ENCODE measurements at places on chromosomes 2 and 18.

GRCh38 chr2:199955007-199955338, 318 bp downstream of the TYW5 start:
- H3K27ac ChIP-seq: peak overlapping the region; percentile 90
- peaks cover 12% of the 10 kb centered on the region for H3K36me3 ChIP-seq
- H3K4me1 ChIP-seq: peaks cover 20% of the 10 kb centered on the region
- peak; percentile 67 for DNase-seq

DNA sequence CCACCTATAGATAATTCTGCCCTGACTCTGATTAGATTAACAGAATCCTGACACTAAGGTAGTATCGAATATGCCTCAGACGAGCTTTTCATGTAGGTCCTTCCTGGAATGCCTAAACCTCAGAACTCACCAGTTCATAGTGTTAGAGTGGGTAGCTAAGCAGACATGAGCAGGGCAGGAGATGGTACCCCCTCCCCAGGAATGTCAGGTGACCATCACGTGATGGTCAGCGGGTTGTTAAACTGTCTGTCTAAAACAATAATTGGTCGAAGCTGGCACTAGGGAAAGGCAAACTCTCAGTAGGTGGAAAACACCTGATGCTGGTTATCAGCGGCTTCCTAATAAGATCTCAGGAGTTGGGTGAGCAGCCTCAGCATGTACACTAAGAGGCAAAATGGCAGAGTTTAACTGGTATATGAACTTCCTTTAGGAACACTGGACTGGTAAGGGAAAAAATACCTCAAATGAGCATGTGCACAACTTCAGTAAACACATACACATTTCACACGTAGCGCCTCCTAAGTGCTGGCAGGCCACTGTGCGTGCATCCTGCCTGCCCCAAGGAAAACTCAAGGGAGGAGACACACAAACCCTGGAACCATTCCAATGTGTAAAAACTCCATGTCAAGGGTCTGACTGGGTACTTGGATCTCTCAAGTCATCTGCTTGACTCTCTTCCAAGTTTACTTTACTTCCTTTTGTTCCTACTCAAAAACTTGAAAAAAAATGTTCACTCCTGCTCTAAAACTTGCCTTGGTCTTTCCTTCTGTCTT, 339.5 kb downstream of the GULP1 start:
- H3K4me1 ChIP-seq: peaks cover 20% of the 10 kb centered on the region
- H3K27ac ChIP-seq: no peak overlapping the region
- no peaks in the 10 kb centered on the region for H3K27me3 ChIP-seq
- H3K36me3 ChIP-seq: no peaks in the 10 kb centered on the region

DNA sequence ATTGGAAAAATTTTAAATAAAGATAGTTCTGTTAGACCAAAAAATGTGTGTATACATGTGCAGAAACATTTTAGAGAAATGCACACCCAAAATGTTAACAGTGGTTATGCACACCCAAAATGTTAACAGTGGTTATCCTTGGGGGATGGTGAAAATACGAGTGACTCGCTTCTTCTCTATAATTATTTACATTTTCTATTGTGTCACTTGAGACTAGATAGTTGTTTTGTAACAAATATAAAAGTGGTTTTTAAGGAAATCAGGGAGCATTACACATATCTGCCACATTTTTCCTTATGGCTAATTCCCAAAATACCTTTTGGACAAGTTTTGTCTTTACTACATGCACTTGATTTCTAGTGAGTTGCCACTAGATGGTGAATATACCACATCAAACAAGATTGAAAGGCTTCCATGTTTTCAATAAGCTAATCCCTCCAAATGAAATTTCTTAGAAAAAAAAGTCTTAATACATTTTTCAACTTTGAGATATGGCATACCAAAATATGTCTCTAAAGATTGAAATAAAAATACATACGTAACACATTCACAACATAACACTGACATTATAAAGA, 9.0 kb upstream of the HIBCH start:
- H3K27ac ChIP-seq: no peak overlapping the region
- no peak overlapping the region for H3K4me3 ChIP-seq
- no peaks in the 10 kb centered on the region for H3K4me1 ChIP-seq
- no peaks in the 10 kb centered on the region for H3K36me3 ChIP-seq
- peak; percentile 30 for DNase-seq
- no peaks in the 10 kb centered on the region for H3K27me3 ChIP-seq

GRCh38 chr2:178377046-178377445, 73.9 kb downstream of the PRKRA start:
- H3K4me3 ChIP-seq: no peak overlapping the region
- H3K27me3 ChIP-seq: no peaks in the 10 kb centered on the region
- no peaks in the 10 kb centered on the region for H3K4me1 ChIP-seq
- no peak overlapping the region for H3K27ac ChIP-seq
- 0 out of 2 replicates have a peak, but pooled peaks cover 2% of the 10 kb centered on the region for H3K36me3 ChIP-seq
- no peak for DNase-seq

DNA sequence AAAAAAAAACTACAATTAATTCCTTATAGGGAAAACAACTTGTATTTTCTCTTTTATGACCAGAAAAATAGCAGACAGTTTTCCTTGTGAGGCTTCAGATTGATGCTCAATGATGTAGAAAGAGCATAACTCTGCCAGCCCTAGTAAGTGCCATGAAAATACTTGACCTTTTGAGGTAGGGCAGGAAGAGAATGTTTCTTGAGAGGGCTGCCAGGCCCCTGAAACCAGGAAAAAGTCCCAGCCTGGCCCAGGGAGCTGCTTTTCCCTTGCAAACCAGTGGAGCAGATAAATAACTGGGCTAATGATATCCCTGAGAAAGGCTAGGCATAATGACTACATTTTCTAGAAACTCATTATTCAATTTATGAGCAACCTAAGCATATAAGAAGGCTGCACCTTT, 126.8 kb downstream of the SLC8A1 start:
- DNase-seq: no peak
- H3K4me3 ChIP-seq: no peak overlapping the region
- H3K27me3 ChIP-seq: no peaks in the 10 kb centered on the region
- H3K36me3 ChIP-seq: no peaks in the 10 kb centered on the region
- H3K27ac ChIP-seq: no peak overlapping the region
- H3K4me1 ChIP-seq: peaks cover 8% of the 10 kb centered on the region

DNA sequence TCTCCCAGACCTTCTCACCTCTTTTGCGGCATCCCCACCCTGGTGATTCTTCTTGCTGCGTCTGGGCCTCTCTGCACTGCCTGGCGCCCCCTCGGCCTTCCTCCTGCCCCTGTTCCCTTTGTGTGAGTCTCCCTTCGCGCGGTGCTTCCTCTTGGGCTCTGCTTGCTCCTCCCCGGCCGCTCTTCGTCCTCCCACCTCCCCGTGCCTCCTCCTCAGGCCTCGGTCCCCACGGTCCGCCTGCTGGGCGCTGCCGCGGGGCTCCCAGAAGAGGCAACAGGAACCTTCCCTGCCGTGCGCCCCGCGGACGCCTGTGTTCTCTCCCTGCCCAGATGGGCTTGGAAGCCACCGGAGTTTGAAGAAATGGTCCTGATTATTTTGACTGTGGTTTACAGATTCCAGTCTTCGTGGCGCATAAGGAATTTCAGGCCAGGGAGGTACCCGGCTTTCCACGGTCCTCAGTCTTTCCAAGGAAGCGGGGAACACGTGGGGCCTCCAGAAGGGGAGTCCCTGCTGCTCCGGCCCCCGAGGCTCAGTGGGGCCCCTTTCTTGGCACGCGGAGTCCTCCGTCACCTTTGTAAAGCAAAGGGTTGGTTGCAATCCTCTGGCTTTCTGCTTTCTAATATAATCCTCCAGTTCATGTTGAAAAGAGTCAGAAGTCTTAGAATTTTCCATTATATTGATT, 13.1 kb downstream of the RNU2-63P start:
- no peaks in the 10 kb centered on the region for H3K36me3 ChIP-seq
- H3K4me1 ChIP-seq: no peaks in the 10 kb centered on the region
- H3K27me3 ChIP-seq: no peaks in the 10 kb centered on the region
- no peak overlapping the region for H3K4me3 ChIP-seq

GRCh38 chr2:173898178-173898668, 67.0 kb downstream of the SP3 start:
- no peaks in the 10 kb centered on the region for H3K4me1 ChIP-seq
- no peak overlapping the region for H3K27ac ChIP-seq

GRCh38 chr18:14958701-14959100, 210.7 kb downstream of the ANKRD30B start:
- no peak overlapping the region for H3K27ac ChIP-seq
- no peaks in the 10 kb centered on the region for H3K36me3 ChIP-seq
- no peaks in the 10 kb centered on the region for H3K4me1 ChIP-seq
- DNase-seq: no peak
- no peaks in the 10 kb centered on the region for H3K27me3 ChIP-seq

GRCh38 chr2:133040170-133040569, 370.2 kb upstream of the LYPD1 start:
- H3K27me3 ChIP-seq: no peaks in the 10 kb centered on the region
- H3K36me3 ChIP-seq: no peaks in the 10 kb centered on the region
- H3K4me3 ChIP-seq: no peak overlapping the region
- H3K4me1 ChIP-seq: no peaks in the 10 kb centered on the region
- no peak overlapping the region for H3K27ac ChIP-seq

DNA sequence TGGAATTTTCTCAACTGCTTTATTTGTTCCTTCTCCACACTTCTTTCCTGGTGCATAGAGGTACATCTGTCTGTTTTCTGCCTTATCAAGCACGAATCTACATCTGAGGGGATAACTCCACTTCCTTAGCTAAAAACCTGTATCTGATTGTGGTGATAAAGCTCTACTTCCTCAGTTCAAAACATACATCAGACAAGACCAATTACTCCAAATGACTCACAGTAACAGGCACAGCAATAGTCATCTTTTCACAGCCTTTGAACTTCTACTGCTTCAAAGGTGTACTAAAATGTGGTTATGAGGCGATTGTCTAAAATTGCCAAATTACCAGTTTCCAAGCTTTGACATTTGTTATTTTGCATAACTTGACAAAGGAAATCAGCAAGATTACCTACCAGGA, 803.6 kb upstream of the ZEB2 start:
- no peak overlapping the region for H3K4me3 ChIP-seq
- H3K4me1 ChIP-seq: 0 out of 2 replicates have a peak, but pooled peaks cover 8% of the 10 kb centered on the region
- H3K36me3 ChIP-seq: no peaks in the 10 kb centered on the region
- H3K27me3 ChIP-seq: no peaks in the 10 kb centered on the region
- H3K27ac ChIP-seq: no peak overlapping the region

- H3K4me1 ChIP-seq: peaks cover 11% of the 10 kb centered on the region
- H3K27me3 ChIP-seq: 0 out of 2 replicates have a peak, but pooled peaks cover 6% of the 10 kb centered on the region
- no peaks in the 10 kb centered on the region for H3K36me3 ChIP-seq
Observed at GRCh38 chr2:190722061-190722759, 73.3 kb downstream of the NAB1 start.
